ENCODE measurements at places on chromosomes 2 and 18. TPM values are rescaled to one million over a fixed set of nuclear protein-coding genes. Genes with fewer than 3 reads are reported as not detected.

The ARHGAP28 gene
- polyA plus RNA-seq: 60.3 TPM

The SOX11 gene
- 22.9 TPM for polyA plus RNA-seq

The EPAS1 gene
- polyA plus RNA-seq: 40.7 TPM

The SLC4A5 gene
- polyA plus RNA-seq: 3.7 TPM

The ZAP70 gene
- polyA plus RNA-seq: 2.2 TPM

The ANKRD44 gene
- polyA plus RNA-seq: 15.5 TPM

The NIFK gene
- 67.5 TPM for polyA plus RNA-seq

The KLHL41 gene
- 1.9 TPM for polyA plus RNA-seq

The DOK6 gene
- polyA plus RNA-seq: 21.8 TPM

The CCDC141 gene
- polyA plus RNA-seq: 0.30 TPM

The LRRC30 gene
- 0.40 TPM for polyA plus RNA-seq

The CYTIP gene
- polyA plus RNA-seq: 1.7 TPM

The CCL20 gene
- polyA plus RNA-seq: 0.48 TPM

The HNMT gene
- 78.8 TPM for polyA plus RNA-seq

The TUBA4B gene
- 0.75 TPM for polyA plus RNA-seq

The SULT1C4 gene
- 51.7 TPM for polyA plus RNA-seq

The TMEM178A gene
- polyA plus RNA-seq: 102 TPM

The THUMPD2 gene
- polyA plus RNA-seq: 26.4 TPM

The DES gene
- 5.9 TPM for polyA plus RNA-seq

The CHST9 gene
- 5.3 TPM for polyA plus RNA-seq

The PAX8 gene
- 474 TPM for polyA plus RNA-seq

The TPO gene
- 0.20 TPM for polyA plus RNA-seq

The IL36G gene
- 0.67 TPM for polyA plus RNA-seq

The CAVIN2 gene
- 30.0 TPM for polyA plus RNA-seq

The IL18R1 gene
- polyA plus RNA-seq: 3.2 TPM

The APCDD1 gene
- polyA plus RNA-seq: 74.6 TPM

The NYAP2 gene
- 0.17 TPM for polyA plus RNA-seq

The SERPINB11 gene
- not detected for polyA plus RNA-seq

The TUBB8B gene
- 0.96 TPM for polyA plus RNA-seq
